ENCODE measurements at places on chromosomes 4 and X.

- no peak for DNase-seq
- H3K4me1 ChIP-seq: no peaks in the 10 kb centered on the region
- H3K4me3 ChIP-seq: no peak overlapping the region
- no peak overlapping the region for H3K27ac ChIP-seq
- no peaks in the 10 kb centered on the region for H3K27me3 ChIP-seq
Observed at GRCh38 chrX:153766098-153766817, 2.2 kb downstream of the PLXNB3 start.

DNA sequence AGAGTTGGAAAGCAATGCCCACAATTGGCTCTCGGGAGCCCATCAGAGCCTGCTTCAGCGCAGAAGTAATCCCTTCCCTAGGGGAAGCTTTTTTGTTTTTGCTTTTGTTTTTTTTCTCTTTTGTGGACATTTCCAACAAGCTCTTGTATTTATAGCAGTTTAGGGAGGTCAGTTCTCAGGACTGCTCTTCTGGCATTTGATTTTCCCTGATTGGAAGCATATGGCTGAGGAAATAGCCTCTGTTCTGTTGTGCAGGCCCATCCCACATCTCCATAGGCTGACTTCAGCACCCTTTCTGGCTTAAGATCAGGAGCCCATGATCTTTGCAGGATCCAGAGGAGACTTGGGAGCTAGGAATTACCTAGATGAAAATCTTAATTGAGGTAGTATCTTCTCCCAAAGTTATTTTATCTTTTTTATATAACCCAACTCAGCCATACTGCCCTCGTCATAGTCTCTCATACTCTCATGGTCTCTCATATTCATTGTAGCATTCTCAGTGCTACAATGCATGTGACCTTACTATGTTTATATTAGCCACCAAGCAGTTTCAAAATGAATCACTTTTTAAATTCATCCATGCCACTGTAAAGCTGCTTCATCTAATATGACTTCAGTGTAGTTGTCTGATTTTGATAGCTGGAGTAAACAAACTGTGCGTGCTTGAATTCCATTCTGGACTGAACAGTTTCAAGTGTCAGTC is 16.7 kb downstream of the PAGE4 start:
- H3K4me1 ChIP-seq: peaks cover 7% of the 10 kb centered on the region
- no peaks in the 10 kb centered on the region for H3K36me3 ChIP-seq
- H3K27me3 ChIP-seq: no peaks in the 10 kb centered on the region
- no peak overlapping the region for H3K27ac ChIP-seq
- no peak overlapping the region for H3K4me3 ChIP-seq

DNA sequence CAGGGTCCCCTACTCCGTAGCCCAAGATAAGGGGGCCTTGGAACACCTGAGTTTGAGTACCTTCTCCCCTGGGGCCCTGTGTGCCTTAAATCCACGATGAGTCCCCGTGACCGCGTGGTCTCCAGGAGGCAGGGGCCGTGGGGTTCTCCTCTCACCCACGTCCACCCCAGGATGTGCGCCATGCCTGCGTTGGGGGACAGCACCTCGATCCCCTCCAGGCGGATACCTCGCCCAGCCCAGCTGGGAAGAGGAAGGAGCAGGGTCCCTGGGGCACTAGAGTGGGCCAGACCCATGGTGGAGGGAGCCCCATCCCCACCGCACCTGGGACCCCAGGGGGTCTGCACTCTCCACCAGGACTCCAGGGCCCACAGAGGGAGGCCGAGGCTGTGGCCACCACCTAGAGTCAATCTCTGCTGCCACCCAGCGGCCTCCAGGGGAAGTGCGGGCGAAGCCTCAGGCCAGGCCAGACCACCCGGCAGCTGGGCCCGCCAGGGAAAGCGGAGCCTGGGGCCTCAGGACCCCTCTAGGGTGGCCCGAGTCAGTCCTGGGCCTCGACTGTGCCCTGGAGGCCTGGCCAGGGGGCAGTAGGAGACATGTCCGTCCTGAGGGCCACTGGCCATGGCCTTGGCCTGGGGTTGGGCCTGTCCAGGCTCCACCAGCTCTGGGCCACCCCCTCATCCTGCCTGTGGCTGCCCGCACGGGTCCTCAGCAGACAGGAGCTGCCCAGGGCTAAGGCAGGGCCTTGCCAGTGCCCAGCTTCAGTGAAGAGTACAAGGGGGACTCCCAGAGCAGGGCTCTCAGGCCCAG is 55.0 kb downstream of the FAM53A start:
- H3K36me3 ChIP-seq: no peaks in the 10 kb centered on the region
- no peaks in the 10 kb centered on the region for H3K4me1 ChIP-seq
- H3K4me3 ChIP-seq: no peak overlapping the region
- H3K27ac ChIP-seq: no peak overlapping the region
- DNase-seq: peak; percentile 79

DNA sequence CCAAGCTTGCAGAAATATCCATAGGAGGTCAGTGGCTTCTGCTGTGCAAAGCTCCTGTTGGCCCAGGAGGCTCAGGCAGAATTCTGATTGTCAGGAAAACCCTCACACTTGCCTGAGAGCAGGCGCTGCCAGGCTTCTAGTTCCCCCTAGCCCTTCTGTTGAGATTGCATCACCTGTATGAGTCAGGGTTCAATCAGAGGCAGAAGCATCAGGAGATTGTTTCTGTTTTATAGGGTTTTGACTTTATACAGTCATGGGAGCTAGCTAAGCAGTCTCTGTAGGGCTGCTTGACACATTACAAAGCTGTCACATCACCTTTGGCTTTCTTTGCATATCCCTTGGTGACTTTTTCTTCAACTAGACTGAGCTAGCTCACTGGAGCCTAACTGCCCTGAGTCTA is 27.8 kb downstream of the DIPK2B start:
- no peak overlapping the region for H3K4me3 ChIP-seq
- no peaks in the 10 kb centered on the region for H3K27me3 ChIP-seq
- no peaks in the 10 kb centered on the region for H3K4me1 ChIP-seq

GRCh38 chr4:150570862-150571261 is 11.1 kb upstream of the MAB21L2 start:
- no peaks in the 10 kb centered on the region for H3K27me3 ChIP-seq
- H3K27ac ChIP-seq: no peak overlapping the region
- DNase-seq: no peak
- H3K4me3 ChIP-seq: no peak overlapping the region
- no peaks in the 10 kb centered on the region for H3K36me3 ChIP-seq

DNA sequence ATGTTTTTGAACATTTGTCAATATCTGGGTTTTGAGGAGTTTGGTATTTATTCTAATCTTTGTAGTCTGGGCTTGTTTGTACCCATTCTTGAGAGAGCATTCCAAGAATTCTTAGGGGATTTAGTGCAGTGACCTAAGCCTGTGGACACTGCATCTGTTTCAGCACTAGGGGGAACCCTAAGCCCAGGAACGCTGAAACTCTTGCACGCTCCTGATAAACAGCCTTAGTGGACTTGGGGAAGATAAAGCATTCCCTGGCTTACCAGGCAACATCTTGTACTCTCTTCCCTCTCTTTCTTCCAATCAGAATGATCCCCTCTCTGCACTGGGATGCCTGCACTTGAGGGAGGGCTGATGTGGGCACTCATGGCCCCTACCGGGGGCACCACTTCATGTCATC is 654.9 kb upstream of the HTR2C start:
- no peak overlapping the region for H3K4me3 ChIP-seq
- peak; percentile 56 for DNase-seq
- peak overlapping the region; percentile 70 for H3K27ac ChIP-seq
- no peaks in the 10 kb centered on the region for H3K4me1 ChIP-seq

DNA sequence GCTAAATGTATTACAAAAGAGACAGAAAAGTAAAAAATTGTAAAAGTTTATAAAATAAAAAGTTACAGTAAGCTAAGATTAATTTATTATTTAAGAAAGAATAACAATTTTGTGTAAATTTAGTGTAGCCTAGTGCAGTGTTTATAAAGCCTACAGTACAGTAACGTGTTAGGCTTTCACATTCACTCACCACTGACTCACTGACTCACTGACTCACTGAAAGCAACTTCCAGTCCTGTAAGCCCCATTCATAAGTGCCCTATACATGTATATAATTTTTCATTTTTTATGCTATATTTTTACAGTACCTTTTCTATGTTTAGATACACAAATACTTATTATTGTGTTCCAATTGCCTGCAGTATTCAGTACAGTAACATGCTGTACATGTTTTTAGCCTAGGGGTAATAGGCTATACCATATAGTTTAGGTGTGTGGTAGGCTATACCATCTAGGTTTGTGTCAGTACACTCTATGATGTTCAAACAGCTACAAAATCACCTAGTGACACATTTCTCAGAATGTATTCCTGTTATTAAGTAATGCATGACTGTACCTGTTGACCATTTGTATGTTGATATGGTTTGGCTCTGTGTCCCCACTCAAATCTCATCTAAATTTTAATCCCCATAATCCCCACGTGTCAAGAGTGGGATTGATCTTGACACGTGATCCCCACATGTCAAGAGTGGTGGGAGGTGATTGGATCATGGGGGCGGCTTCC is 57.9 kb downstream of the CFAP299 start:
- H3K27ac ChIP-seq: no peak overlapping the region
- H3K27me3 ChIP-seq: no peaks in the 10 kb centered on the region
- H3K4me1 ChIP-seq: no peaks in the 10 kb centered on the region
- no peak for DNase-seq
- no peak overlapping the region for H3K4me3 ChIP-seq

DNA sequence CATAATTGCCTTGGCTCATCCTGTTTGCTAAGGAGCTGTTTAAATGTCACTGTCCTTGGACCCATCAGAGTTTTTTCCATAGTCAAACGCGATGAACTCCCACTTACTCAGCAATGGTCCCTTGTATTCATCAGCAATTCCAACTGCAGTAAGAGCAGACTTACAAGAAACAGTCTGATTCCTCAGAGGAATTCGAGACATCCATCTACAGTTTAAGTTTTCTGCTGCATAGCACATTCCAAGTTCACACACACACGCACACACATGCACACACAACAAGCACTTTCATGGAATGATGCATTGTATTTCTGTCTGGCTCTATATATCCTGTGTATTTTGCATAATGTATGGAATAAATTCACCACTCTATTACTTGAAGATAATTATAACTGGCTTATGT is 32.7 kb upstream of the TMEM150C start:
- H3K4me1 ChIP-seq: peaks cover 12% of the 10 kb centered on the region
- H3K27ac ChIP-seq: no peak overlapping the region
- no peaks in the 10 kb centered on the region for H3K27me3 ChIP-seq

GRCh38 chrX:24732766-24733500 is 39.2 kb downstream of the POLA1 start:
- H3K4me3 ChIP-seq: no peak overlapping the region
- no peak overlapping the region for H3K27ac ChIP-seq
- H3K27me3 ChIP-seq: no peaks in the 10 kb centered on the region
- H3K4me1 ChIP-seq: no peaks in the 10 kb centered on the region
- H3K36me3 ChIP-seq: no peaks in the 10 kb centered on the region
- DNase-seq: no peak

DNA sequence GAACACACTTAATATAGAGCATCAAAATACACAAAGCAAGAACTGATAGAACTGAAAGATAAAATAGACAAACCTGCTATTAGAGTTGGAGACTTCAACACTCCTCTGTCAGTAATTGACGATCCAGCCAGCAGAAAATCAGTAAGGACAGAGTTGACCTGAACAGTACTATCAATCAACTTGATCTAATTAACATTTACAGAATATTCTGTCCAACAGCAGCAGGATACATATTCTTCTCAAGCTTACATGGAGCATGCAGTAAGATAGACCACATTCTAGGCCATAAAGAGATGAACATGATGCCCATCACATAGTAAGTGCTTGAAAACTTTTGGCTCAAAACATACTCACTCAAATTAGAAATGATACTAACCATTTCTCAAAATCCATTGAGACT is 196.7 kb upstream of the KLF3 start:
- H3K4me1 ChIP-seq: no peaks in the 10 kb centered on the region
- no peaks in the 10 kb centered on the region for H3K36me3 ChIP-seq
- no peak overlapping the region for H3K4me3 ChIP-seq
- H3K27ac ChIP-seq: no peak overlapping the region
- DNase-seq: no peak

DNA sequence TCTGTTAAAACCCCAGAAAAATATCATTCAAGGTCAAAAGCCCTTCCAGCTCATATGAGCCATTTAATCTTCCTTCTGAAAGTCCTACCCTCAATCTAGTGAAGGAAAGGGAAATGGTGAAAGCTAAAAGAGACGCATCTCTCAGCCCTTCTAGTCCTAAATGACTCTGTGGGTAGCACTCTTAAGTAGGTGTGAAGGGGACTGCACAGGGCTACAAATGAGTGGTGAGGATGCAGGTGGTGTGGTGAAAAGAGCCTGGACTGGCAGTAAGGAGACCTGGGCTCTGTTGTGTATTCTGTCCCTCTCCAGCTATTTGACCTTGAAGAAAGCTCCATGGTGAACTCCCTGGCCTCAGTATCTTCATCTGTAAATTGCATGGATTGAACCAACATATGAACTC is 671.8 kb upstream of the DIPK2B start:
- no peaks in the 10 kb centered on the region for H3K36me3 ChIP-seq
- H3K27ac ChIP-seq: no peak overlapping the region
- no peak for DNase-seq
- no peaks in the 10 kb centered on the region for H3K27me3 ChIP-seq

DNA sequence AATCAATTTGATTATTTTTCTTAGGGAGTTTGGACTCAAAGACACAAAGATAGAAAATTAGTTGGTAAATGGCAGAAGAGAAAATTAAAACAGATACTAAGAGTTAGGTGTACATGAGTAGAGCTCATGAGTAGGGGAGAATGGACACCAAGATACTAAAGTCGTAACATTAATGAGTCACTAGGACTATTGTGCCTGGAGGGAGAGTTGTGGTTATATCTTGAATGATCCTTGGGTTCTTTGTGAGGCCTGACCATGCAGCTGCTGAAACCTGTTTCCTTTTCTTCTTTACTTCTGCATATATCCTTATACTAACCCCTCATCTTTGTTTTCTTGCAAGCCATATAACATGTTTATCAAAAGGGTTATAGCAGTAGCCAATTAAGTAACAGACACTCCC is 532.8 kb downstream of the RPA4 start:
- no peak for DNase-seq
- no peaks in the 10 kb centered on the region for H3K27me3 ChIP-seq
- H3K36me3 ChIP-seq: no peaks in the 10 kb centered on the region
- no peak overlapping the region for H3K27ac ChIP-seq
- no peak overlapping the region for H3K4me3 ChIP-seq
- H3K4me1 ChIP-seq: no peaks in the 10 kb centered on the region

- DNase-seq: no peak
- H3K27me3 ChIP-seq: no peaks in the 10 kb centered on the region
- no peaks in the 10 kb centered on the region for H3K36me3 ChIP-seq
- no peak overlapping the region for H3K4me3 ChIP-seq
- H3K4me1 ChIP-seq: 0 out of 2 replicates have a peak, but pooled peaks cover 3% of the 10 kb centered on the region
Observed at GRCh38 chr4:39802005-39802404, 104.1 kb downstream of the UBE2K start.

GRCh38 chr4:125388613-125389012 is 73.9 kb downstream of the FAT4 start:
- no peak overlapping the region for H3K4me3 ChIP-seq
- H3K4me1 ChIP-seq: no peaks in the 10 kb centered on the region
- no peak for DNase-seq
- H3K27ac ChIP-seq: no peak overlapping the region
- no peaks in the 10 kb centered on the region for H3K36me3 ChIP-seq
- no peaks in the 10 kb centered on the region for H3K27me3 ChIP-seq

Data from Caco-2 (cell line).